Eye (tissue), 1 donor: ENCODE measurements at places on chromosomes 13 and 19.

DNA sequence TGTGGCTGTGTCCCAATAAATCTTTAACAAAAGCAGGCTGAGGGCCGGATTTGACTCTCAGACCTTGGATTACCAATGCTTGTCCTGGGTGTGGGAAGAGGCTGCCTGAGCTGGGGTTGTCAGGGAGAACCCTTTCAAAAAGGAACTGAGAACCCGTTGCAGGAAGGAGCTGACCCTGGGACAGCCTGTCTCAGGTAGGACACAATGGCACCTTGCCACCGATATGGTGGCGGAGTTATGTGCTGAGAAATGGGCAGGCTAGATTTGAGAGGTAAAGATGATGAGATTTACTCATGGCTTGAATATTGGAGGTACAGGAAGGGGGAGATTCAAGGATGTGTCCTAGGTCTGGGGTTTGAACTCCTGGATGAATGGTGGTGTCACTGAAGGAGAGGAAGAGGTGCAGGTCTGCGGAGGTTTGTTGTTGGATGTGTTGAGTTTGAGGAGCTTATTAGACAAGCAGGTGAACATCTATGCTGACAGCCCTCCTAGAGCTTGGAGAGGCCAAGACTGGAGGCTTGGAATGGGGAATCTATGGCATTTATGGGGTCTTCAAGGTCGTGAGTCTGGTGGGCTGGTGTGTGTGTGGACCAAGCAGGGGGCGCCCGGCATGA, 7.2 kb downstream of the PLEKHF1 start:
- DNase-seq, result no peak

DNA sequence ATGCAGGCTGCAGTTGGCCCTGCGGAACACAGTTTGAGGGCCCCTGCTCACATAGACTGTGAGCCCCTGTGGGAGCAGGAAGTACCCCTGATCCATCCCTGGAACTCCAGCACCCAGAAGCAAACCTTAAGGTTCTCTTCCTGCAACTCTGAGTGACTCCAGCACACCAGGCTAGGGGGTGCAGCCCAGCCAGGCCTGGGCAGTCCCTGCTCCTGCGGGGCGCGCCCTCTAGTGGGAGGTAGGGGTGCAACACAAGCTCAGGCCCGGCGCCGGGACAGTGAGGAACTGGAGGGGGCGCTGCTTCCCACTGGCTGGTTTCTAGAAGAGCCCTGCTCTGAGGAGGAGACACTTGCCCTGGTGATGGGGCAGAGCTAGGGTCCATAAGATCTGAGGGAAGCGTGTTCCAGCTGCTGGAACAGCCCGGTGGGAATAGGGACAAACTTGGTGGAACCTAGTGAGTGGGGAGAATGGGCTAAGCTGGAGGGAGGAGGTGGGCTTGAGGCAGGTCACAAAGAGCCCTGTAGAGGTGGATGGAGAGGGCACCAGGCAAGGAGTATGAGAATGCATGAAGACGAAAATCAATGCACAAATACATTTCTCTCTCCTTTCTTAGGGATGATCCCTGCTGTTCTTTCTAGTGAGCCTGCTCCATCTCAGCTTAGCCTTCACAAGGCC, 5.0 kb downstream of the ZSCAN5A start:
- DNase-seq, result peak; percentile 48

GRCh38 chr19:11704626-11705025, 34.1 kb downstream of the ZNF823 start:
- DNase-seq, result peak; percentile 29

DNA sequence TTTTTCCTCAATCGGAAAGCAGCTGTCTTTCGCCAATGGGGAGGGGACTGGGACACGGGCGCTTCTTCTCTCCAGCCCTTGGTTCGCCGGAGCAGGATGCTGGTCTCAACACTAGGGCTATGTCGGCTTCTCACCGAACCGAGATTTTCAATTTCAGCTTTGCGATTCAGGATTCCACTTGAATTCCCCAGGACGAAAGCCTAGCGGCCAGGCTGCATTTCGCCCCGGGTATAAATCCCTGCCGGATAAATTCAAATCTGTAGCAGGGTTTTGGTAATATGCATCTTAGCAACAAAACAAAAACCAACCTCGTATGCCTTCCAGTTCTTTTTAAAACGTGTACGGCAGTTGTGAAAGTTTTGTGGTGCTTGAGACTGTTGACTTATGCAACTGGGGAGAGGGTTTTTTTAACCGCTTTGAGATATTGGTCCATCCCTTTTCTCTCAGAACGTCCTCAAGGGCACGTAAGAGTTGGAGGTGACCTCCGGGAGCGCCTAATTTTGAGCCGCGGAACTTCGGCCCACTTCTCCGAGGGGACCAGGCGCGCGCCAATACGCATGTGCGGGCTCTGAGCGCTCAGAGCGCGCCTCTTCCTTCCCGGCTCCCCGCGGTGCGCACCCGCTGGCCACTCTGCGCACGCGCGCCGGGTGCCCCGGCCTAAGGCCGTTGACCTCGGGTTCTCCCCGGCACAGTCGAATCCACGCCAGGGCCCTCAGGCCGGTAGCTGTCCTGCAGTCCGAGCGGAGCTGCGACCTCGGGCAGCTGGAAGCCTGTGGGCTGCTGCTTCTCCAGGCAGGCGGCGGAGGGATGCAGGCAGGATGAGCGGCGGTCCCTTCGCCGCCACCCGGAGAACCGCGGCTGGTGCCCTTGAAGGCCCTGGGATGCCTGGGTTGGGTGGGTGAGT, 7.6 kb downstream of the POU4F1 start:
- peak; percentile 73 for DNase-seq

- no peak for DNase-seq
Observed at GRCh38 chr19:17807731-17808316, 12.9 kb downstream of the B3GNT3 start.
